Stimulated activated CD8-positive, alpha-beta memory T cell treated with anti-CD3 and anti-CD28 coated beads, Interleukin-2, amount 100 ng/mL, for 48 hours (primary cell): ENCODE measurements at places on chromosomes 2 and 18.

- DNase-seq, result no peak
Measured at GRCh38 chr18:48336332-48336731, 72.9 kb downstream of the ZBTB7C start.

- no peak for DNase-seq
Measured at GRCh38 chr2:108634576-108635160, 84.6 kb upstream of the RANBP2 start.

DNA sequence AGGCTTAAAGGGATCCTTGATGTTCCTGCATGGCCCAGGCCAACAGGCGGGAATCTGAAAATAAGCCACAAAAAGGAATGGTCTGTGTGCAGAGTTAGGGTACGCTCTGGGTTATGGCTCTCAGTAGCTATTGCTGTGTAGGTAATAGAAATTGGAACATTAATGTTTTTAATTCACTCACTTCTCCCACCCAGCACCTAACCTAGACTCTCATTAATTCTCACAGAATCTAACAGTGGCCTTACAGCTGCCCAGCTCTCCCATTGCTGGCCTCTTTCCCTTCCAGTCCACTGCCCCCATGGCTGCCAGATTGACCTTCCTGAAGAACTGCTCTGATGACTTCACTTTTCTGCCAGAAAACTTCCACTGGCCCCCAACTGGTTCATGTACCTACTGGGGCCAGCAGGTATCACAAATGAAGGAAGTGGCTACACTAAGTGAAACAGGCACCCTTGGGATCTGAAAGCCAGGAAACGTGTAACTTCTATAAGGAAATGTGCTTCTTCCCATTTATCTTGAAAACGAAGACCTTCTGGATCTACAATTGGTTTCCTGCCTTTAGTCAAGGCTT, 315.2 kb downstream of the STK39 start:
- no peak for DNase-seq

- DNase-seq, result no peak
Measured at GRCh38 chr2:239289545-239289944, 111.3 kb downstream of the HDAC4 start.

DNA sequence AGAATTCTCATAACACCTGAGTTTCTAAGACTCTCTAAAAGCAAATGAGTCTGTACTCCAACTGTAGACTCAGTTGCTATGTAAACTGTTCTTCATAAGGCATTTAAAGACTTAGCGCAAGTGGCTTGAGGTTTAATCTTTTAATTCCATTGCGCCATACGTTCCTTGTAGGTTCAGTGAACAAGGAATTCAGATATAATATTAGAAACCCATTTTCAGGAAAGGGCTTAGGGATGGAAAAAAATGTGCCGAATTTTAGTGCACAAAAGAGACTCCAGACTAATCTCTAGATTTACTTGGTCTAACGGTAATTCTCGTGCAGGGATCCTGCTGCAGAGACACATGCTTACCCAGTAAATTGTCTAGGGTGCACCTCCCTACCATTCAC, 268.9 kb upstream of the TANK start:
- DNase-seq, result no peak

DNA sequence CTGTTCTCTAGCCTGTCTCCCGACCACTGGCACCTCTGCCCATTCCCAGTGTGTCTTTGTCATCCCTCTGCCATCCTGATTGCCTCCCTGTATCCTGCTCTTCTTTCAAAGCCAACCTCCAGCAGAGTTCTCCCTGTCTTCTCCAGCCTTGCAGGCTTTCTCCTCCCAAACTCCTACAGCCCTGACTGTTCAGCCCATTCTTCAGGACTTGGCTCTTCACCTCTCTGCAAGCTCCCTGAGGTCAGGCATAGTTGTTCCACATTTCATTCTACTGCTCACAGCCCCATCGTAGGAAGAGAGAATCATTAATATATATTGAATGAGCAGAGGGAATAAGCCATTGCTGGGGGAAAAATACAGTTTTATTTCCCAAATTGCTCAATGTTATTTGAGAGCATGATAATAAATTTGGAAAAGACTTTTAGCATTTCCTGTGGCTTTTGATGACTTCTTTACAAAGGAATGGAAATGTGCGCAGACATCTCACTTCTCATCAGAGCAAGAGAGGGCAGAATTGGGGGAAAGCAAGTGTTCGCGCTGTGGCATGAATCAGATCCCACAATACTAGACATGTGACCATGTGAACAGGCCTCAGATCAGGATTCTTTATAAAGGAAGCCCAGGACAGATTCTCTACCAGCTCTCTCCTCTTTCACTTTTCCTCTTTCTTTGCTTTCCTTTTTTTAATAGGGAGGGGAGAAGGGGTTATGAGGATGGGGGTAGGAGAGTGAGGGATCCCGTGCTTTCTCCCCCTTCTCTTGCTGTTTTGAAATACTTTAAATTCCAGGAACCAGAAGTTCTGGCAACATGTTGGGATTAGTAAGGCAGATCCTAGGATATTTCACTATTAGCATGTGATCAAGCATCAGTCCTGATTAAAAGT, 37.4 kb downstream of the EPAS1 start:
- DNase-seq, result no peak

- DNase-seq, result no peak
Measured at GRCh38 chr18:14925281-14925709, 177.3 kb downstream of the ANKRD30B start.

GRCh38 chr18:67710639-67711038, 194.1 kb upstream of the DSEL start:
- no peak for DNase-seq

GRCh38 chr18:65056575-65056974, 694.2 kb upstream of the CDH7 start:
- DNase-seq, result no peak

- no peak for DNase-seq
Measured at GRCh38 chr2:158495175-158495574, 38.4 kb downstream of the PKP4 start.

- DNase-seq, result no peak
Measured at GRCh38 chr2:241126771-241127202, 22.5 kb downstream of the PASK start.

DNA sequence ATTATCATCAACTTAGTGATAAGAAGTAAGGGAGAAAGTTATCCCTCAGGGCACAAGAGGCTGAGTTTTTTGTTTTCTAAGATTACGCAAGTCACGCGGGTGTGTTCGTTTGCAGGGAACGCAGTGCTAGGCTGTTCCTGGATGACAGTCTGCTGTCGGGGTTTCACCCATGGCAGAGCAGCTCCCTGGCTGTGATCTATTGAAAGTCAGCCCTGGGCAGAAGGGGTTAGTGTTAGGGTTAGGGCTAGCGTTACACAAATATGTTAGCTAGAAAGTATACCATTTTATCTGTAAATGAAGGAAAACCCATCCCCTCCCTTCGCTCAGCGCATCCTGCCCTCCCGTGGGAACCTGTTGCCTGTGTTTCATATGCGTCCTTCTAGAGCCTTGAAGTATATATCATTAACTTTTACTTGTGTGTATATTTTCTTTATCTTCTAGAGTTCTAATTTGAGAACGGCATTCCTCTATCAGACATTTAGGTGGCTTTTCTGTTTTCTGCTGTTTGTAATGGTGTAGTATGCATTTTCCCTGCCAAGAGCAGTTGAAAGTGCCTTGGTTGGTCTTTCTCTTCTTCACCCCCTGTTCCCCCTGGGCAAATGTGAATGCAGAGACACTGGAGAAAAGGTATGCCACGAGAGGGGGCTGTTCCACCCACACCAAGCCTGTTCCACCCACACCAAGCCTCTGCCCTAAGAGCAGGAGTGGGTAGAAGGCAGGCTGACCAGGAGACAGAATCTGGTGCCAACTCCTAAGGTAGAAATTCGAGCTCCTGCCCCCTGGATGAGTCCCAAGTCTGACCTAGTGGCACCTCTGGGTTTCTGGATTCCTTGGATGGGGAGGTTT, 47.0 kb downstream of the ARMC9 start:
- no peak for DNase-seq

GRCh38 chr2:219252084-219252483, 959 bp upstream of the TUBA4B start:
- DNase-seq, result no peak

GRCh38 chr2:123245156-123245555, 779.9 kb upstream of the CNTNAP5 start:
- DNase-seq, result no peak

DNA sequence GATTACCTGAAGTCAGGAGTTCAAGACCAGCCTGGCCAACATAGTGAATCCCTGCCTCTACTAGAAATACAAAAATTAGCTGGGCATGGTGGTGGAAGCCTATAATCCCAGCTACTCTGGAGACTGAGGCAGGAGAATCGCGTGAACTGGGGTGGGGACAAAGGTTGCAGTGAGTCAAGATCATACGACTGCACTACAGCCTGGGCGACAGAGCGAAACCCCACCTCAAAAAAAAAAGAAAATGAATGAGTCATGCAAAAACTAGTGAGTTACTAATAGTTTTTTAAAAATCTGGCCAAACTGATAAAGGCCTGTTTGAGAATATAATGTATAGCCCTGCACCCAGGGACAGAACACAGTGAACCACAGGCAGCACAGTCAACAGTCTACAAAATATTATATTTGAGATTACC, 17.5 kb downstream of the AFG3L2 start:
- DNase-seq, result no peak

DNA sequence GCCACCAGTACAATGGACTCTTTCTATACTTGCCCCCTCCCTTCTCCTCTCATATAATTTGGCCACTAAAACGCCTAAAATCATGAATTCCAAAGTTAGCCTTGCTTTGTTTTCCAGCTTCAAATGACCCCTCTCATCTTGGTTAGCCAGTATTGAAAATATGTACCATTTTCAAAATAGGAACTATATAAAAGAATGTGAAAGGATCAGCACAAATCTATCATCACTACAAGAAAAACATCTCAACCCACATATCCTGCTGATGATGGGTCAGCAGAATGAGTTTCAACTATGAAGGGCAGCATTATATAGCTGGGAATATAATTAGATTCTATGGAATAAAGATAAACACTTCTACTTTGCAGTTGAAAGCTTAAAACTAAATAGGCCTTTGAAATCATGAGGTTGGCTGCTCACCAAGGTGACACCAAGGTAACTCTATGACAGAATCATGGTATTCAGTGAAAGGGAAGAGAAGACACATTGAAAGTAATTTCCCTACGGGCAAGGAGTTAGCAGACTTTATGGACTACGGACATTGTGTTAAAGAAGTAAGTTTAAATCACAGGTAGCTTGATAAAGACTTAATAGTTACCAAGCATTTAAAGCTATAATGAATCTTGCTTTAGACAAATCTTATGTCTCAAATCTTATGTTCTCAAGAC, 873.0 kb downstream of the CPS1 start:
- DNase-seq, result no peak

GRCh38 chr2:142142595-142142994, 11.8 kb upstream of the LRP1B start:
- no peak for DNase-seq

DNA sequence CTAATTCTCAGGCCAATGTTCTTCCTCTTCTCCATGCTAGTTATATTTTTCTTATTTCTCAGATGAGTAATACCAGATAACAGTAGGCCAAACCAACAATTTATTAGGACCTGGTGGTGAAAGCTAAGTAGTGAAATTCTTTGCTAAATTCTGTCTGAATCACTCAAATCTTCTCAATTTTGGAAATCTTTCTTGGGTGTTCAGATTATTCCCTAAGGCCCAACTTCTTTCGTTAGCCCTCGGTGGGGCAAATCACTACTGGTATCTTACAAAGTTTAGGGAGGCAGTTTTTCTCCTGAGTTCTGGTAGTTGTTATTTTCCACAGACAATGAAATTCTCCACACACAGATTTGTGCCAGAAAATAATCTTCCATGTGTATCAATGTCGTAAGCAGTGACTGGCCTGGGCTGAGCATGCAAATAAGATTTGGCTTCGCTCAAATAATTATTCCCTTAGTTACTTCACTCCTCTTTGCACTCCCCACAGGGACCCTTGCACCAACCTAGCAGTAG, 443.5 kb upstream of the SLC14A2 start:
- no peak for DNase-seq

- no peak for DNase-seq
Measured at GRCh38 chr18:25360301-25360899, 8.4 kb upstream of the ZNF521 start.

DNA sequence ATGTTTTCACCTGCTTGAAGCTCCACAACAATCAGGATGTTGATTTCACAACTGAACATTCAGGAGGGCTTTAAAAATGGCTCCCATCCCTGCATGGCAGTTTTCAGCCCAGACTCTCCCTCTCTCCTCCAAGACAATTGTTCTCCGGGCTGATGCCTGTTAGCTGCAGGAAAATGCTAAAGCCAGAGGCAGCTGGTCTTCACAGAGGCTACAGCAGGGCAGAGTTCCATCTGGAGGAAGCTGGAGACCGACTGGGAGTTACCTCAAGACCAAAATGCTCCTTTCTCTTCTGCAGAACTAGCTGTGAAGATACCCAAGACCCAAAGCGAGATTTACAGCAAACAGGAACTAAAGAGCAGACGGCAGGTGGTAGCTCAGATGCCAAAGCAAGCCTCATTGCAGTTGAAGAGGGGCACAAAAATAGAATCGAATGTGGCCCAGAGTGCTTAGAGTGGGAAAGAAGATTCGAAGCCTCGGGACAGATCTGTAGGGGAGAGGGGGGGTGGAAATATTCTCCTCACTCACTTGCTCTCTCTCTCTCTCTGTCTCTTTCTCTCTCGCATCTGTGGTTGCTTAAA, 423.6 kb downstream of the ZNF521 start:
- DNase-seq, result no peak
